Airway epithelial cell (primary cell): ENCODE measurements at places on chromosomes 13 and 19. TPM values are rescaled to one million over a fixed set of nuclear protein-coding genes. Genes with fewer than 3 reads are reported as not detected.

Gene PROZ
- total RNA-seq, result not detected in 2 replicates

Gene TNFRSF19
- total RNA-seq, result 2.3 and 2.7 TPM in 2 replicates

Gene C19orf67
- total RNA-seq, result not detected in 2 replicates

Gene UBAC2
- 49.2 and 64.9 TPM in 2 replicates for total RNA-seq

Gene SLC15A1
- 0.14 and 0.33 TPM in 2 replicates for total RNA-seq

Gene SPTBN4
- 0.07 and 0.28 TPM in 2 replicates for total RNA-seq

Gene CGB2
- total RNA-seq, result 0.49 and 1.3 TPM in 2 replicates

Gene ZNF331
- 3.4 and 3.9 TPM in 2 replicates for total RNA-seq

Gene SHISA2
- 0.35 and 1.1 TPM in 2 replicates for total RNA-seq
